Omental fat pad (tissue), 4 donors: ENCODE measurements at places on chromosomes 7 and 10. TPM values are rescaled to one million over a fixed set of nuclear protein-coding genes. Genes with fewer than 3 reads are reported as not detected.

DNA sequence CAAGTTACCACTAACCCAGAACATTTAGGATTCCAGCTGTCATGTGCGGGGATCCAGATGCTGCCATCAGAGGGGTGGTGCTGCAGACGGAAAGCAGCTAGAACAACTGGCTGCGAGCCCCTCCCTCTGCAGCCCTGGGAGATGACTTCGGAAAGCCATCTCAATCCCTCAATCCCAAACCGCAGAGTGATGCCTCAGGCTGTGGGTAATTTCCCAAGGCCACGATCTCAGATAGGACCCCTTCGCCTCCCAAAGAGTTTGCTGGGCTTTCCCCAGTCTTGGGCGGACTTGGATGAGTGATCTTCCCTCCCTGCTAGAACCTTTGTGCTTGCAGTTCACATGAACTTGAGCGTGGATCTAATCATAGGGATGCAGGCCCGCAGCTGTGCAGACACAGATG, 71.3 kb upstream of the EN2 start:
- no peak for DNase-seq

- no peak for DNase-seq
Measured at GRCh38 chr10:44379907-44380306, 5.0 kb downstream of the CXCL12 start.

DNA sequence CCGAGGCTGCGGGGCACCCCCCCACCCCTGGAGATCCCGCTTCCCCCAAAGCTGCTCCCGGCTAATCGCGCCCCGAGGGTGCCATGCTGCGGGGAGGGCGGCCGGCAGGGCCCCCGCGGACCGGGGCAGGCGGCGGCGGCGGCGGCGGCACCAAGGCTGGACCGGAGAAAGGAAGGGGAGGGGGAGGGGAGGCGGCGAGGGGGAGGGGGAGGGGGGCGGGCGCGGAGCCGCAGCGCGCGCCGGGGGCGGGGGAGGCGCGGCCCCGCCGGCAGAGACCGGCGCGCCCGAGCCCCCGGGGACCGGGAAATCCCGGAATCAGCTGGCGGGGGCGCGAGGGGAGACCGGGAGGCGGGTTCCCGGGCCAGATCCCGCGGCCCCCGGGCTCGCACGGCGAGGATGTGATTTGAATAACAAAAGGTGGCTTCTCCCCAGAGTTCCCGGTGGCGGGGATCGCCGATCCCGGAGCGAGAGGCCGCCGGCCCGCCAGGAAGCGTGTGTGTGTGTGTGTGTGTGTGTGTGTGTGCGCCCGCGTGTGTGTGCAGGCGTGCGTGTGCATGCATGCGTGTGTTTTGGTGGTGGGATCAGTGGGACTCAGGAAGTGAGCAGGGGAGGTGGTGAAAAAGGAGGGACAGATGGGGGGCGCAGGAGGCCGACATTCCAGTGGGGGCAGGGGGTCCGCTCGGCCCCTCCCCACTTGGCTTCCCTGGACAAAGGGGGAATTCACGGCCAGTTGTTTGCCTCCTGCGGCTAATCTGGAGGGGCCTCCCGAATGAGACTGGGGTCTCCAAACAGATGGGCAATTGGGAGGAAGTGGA, 99.5 kb downstream of the HIP1 start:
- DNase-seq = no peak

The AKR1C1 gene
- 237 TPM for total RNA-seq

The ABCB1 gene
- total RNA-seq = 5.8 TPM
